Endothelial cell of umbilical vein (primary cell): ENCODE measurements at places on chromosomes 2 and 18. TPM values are rescaled to one million over a fixed set of nuclear protein-coding genes. Genes with fewer than 3 reads are reported as not detected.
A peak's percentile ranks its signal among the peaks of the same experiment; 100 is the strongest.

- no peak for DNase-seq
Measured at GRCh38 chr18:72727776-72728175, 140.0 kb downstream of the NETO1 start.

The TAF4B gene
- polyA plus RNA-seq = 0.47 and 0.49 TPM in 2 replicates

The PLA2R1 gene
- polyA plus RNA-seq = 6.2 and 6.9 TPM in 2 replicates

GRCh38 chr2:10919771-10920621 lies 8.3 kb downstream of the KCNF1 start:
- no peak for DNase-seq

DNA sequence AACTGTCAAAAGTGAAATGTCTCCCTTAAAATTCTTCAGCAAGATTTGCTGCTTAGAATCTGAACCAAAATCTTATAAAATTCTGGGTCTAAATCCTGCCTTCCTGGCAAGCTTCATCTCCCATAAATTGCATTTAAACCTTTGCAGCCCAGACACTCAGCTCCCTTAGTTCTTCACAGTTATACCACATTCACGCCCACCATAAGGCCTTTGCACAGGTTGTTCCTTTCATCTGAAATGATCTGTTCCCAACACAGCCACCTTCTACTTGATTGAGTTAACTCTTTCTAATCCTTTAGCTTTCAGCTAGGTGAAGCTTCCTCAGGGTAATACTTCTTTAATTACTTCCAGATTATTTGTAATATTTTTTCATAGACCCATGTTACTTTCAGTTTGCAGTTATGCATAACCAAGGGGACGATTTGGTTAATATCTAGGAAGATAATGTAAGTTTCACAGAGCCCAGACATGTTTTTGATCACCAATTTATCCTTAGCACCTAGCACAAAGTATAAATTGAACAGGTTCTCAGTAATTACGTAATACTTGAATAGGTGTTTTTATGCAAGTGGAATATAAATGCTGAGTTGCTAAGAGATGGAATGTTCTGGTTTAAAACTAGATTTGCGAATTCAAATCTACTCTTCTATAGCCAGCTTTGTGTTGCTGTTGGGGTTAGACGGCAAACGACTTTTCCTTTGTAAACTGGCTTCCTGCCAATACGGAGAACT lies 779.7 kb upstream of the PKDCC start:
- peak; percentile 63 for DNase-seq

DNA sequence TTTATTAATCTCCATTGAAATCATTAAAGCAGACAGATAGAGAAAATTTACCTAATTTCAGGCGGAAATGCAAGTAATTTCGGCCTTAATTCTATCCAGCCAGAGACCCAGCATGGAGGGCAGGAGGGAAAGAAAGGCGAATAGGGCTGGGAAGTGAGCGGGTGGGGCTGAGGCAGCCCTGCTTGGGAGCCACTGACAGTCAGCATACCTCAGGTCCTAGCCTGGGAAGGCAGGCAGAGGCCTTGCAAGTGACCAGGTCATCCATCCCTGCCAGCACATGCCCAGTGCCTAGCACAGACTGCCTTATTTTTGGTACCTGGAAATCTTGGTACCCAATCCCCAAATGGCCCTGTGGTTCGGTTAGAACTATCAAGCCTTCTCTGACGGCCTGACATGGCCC lies 1.5 kb downstream of the GDF7 start:
- DNase-seq = no peak

DNA sequence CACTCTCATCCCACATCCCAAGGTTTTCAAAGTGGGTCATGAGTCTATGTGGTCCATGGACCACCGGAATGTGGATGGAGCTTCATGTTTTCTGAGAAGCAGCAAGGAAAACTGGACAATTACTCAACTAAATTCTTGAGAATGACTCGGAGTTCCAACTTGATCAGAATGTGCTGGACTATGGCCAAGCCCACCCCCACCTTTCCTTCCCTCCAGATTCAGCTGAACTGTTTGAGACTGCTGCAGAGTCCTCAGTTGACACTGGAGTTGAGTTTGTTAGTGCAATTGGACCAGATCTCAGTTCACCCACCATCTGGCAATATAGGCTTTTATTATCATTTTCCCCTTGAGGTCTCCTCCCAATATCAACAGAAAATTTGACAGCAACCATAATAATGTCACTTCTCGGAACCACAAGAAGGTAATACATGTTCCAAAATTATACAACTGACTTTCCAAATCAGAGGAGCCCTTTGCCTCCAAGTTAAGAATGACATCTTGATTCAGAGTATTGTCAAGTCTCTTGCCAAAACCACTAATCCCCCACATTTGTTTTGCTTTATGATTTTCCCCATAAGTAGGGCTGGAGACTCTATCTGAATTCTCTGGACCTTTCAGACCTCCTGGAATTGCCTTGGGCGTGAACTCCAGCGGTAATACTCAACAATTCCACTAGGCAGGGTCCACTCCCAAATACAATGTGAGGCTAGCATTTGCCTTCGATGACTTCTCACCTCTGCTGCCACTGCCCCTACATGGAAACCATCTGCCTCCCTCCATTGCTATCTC lies 8.8 kb downstream of the COL4A4 start:
- no peak for DNase-seq

DNA sequence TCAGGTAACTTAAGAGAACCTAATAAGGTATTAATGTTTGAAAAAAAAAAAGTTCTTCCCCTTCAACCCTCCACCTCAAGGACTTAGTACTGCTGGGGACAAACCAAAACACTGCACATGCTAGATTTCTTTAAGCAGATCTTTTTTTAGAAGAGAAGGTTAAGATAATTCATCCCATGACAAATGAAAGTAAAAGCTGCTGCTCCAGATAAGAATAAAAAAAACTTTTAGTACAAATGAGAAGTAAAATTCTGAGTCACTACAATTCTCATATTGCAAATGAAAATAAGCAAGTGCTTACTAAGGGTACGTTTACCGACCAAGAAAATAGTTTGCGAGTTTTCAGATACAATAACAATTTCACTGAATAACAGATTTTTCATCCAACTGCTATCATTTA lies 8.9 kb downstream of the STAM2 start:
- peak; percentile 61 for DNase-seq

DNA sequence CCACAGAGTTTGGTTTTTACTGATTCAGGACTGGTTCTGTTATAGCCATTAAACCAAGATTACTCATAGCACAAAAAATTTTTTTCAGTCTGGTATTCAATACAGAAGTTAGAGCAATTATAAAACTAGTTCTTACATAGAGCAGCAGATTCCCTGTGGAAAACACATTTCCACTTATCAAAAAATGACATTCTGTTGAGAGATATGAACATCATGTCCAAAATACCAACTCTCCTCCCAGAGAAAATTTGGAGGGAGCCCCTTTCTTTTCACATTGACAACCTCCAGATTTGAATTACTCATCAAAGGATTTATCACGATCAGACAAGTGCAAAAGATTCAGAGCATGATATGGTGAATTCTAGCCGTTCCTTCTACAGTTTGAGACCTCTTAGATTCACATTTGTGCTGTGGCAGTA lies 126.8 kb upstream of the SERPINE2 start:
- no peak for DNase-seq

DNA sequence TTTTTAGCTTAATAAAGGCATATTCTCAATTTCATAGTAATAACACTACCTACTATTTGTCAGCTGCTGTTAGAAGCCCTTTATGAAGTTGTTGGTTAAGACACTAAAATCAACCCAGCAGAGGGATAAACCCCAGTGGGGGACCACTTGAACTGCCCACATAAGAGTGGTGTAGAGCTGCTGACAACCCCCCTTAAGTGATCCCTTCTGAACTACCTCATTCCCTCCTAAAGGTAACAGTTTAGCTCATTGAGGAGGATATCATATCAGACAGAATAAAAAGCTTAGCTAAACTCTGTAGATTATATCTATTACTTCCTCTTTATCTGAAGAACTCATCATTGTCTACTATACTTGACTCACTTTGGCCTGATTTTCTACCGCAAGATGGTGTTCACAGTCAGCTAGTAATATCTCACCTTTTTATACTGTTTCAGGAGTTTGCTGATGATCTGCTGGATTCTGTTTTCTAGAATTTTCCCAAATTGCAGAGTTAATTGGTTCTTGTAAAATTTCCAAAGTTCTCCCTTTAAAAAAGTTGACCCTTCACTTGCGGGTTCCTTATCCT lies 16.2 kb downstream of the GALM start:
- DNase-seq = no peak

The CFAP65 gene
- polyA plus RNA-seq = 0.03 TPM in 1 of 2 replicates, not detected in the other

DNA sequence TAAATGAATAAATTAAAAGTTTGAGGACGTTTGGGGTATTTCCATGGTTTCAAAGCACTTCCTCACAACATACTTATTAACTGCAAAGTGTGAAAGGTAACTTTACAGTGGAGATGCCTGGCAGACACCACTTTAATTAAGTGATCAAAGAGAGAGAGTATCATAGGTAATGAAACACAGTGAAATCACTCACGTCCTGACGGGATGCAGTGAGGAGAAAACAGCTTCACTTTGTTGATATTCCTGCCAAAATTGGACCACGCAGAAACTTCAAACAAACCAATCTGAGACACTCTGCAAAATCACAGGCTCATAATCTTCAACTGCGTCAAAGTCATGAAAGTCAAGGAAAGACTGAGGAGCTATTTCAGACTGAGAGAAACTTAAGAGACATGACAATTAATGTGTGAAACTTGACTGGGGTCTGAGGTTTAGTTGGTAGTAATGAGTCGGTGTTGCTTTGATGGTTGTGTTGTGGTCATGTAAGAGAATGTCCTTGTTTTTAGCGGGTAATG lies 66.0 kb upstream of the ITGB6 start:
- DNase-seq = no peak

DNA sequence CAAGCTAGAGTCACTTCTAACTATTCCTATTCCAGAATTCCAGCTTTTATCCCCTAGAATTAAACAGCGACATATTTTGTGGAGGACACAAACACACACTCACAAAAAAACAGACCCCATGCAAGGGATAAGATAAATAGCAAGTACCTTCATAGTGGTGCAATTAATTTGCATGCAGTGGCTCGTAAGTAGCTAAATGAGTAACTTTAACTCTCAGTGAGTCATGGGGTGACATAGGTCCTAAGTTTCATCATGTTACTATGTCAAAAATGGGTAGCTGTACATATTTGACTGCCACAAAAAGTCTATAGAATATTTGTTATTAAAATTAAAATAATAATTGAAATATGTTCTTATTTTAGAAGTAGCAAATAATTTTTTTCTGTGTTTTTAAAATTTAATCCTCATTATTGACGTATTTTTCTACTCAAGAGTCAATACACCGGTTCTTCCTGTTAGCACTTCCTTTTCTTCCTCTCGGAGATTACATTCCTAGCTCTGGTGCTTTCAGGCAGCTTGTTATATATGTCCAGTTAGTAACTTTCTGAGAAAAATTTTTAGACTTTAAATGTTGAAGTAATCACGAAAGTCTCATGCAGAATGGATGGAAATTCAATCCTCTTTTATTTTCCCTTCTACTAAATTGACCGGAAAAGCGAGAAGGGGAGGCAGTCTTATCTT lies 247.0 kb downstream of the KCNH7 start:
- no peak for DNase-seq

- no peak for DNase-seq
Measured at GRCh38 chr2:24766609-24767008, 26.6 kb downstream of the PTRHD1 start.

DNA sequence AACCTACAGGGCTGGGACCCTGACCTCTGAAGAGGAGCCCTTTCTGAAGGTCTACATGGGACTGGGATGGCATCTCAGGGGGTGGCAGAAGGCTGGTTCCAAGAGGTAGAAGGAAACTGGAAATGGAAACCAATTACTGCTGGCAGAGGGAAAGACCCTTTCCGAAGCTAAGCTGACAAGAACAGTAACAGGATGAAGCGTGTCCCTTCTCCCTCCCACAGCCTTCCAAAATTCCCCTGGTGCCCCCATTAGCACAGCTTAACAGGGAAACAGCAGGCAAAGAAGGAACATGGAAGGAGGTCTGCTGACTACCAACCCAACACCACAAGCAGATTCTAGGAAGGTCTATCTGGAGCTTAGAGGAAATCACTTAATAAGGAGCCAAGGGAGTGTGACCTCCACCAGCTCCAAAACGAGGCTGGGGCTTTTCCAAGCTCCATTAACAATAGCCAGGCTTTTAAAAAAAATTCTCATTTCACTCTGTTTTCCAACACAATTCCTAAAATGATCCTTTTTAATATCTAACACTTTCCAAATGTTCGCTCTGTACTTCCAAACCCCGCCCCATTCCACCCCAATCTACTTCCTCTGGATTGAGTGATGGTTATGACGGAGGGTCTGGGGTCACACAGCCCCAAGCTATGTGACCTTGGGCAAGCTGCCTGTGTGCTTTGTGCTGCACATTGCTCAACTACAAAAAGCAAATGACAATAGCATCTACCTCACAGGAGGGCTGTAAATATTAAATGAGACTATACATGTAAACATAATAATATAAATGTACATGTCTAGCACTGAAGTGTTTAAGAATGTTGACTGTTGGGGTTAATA lies 55.2 kb downstream of the STK39 start:
- DNase-seq = no peak

The DES gene
- not detected in 2 replicates for polyA plus RNA-seq

DNA sequence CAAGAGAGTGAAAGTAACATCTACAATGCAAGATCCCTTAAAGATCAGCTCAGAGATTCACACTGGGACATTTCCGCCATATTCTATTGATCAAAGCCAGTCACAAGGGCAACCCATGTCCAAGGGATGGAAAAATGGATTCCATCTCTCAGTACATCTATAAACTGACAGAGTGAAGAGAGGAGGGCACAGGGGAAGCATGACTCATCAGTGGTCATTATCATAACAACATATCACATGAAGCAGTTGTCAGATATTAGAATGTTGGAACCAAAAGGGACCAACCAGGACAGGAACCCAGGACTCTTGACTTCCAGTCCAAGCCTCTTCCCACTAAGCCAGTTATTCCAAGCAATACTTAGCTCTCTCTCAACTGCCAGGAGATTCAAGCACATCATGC lies 54.9 kb upstream of the IGFBP2 start:
- DNase-seq = no peak

The FAM161A gene
- polyA plus RNA-seq = 0.57 and 0.81 TPM in 2 replicates

The POMC gene
- 2.4 and 3.2 TPM in 2 replicates for polyA plus RNA-seq

- no peak for DNase-seq
Measured at GRCh38 chr2:177921726-177922125, 150.9 kb downstream of the PDE11A start.

- DNase-seq = no peak
Measured at GRCh38 chr2:236883819-236884218, 201.9 kb upstream of the COPS8 start.

The TNS1 gene
- polyA plus RNA-seq = 9.9 and 11.0 TPM in 2 replicates
